ENCODE measurements at places on chromosomes 2 and 18.

DNA sequence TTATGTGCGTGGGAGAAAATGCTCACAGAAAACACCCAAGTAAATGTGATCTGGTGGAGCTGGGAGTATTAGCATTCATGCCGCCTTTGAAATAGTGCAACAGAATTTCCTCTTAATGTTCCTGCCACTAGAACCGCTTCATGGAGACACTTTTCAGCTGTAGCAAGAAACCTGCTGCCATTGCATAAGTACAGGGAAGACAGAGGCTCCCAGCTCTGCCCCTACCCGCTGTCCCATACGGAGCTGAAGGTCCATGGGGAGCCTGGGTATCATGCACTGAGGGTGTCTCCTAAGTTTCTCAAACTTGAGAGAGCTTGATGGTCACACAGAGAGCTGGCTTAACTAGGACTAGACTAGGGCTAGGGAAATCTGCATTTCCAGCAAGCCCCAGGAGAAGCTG lies 49.6 kb downstream of the CRIM1 start:
- no peak for DNase-seq

DNA sequence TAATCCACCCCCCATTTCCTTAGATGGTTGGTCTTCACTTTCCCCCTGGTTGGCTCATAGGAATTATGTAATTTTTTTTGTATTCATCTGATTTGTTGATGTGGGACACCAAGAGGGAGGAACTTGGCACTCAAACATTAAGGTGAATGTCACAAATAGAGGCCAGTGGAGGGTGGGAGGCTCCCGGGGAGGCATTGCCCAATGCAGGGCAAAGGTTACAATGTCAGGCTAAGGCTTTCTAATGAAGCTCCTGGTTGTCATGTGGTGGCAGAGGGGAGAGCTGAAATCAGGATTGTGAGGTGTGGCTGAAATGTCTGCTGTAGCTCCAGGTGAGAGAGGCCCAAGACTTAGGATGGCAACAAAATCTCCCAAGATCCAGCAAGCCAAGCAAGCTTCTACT lies 42.7 kb downstream of the MPHOSPH10 start:
- DNase-seq, result no peak

GRCh38 chr2:21939967-21940366 lies 816.2 kb downstream of the TDRD15 start:
- no peak for DNase-seq

- DNase-seq, result peak; percentile 83
Observed at GRCh38 chr2:118221536-118222272, 133.4 kb downstream of the INSIG2 start.

- no peak for DNase-seq
Observed at GRCh38 chr2:202014318-202014717, 19.3 kb upstream of the FZD7 start.

DNA sequence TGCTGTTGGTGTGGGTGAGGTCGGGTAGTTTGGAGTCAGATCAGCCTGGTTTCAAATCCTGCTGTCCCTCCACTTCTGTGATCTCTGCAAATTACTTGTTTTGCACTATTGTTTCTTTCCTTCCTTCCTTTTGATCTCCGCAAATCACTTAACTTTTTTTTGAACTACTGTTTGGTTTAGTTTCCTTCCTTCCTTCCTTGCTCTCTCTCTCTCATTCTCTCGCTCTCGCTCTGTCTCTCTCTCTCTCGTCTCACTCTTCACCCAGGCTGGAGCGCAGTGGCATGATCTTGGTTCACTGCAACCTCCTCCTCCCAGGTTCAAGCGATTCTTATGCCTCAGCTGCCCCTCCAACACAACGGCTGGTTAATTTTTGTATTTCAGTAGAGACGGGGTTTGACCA lies 141.6 kb upstream of the ITGA6 start:
- DNase-seq, result no peak
